Suprapubic skin (tissue), 4 donors: ENCODE measurements at places on chromosomes 3 and 15. TPM values are rescaled to one million over a fixed set of nuclear protein-coding genes. Genes with fewer than 3 reads are reported as not detected.

GRCh38 chr3:44198284-44199269 is 43.1 kb upstream of the TOPAZ1 start:
- DNase-seq, result peak; percentile 68

The ALDH1A3 gene
- total RNA-seq, result 6.8 TPM

GRCh38 chr3:156675830-156676767 is 1.7 kb downstream of the TIPARP start:
- DNase-seq, result peak; percentile 82

GRCh38 chr3:41075975-41076374 is 123.3 kb upstream of the CTNNB1 start:
- DNase-seq, result no peak

The FANCD2OS gene
- total RNA-seq, result not detected

The CYP11A1 gene
- total RNA-seq, result 0.47 TPM

- DNase-seq, result no peak
These were observed 55.4 kb downstream of the ABHD2 start for GRCh38 chr15:89143503-89144162.

The ZNF445 gene
- total RNA-seq, result 5.7 TPM

The CSTA gene
- total RNA-seq, result 253 TPM

The MINAR1 gene
- 1.1 TPM for total RNA-seq

The SNTN gene
- not detected for total RNA-seq

The PRKAR2A gene
- 29.6 TPM for total RNA-seq

DNA sequence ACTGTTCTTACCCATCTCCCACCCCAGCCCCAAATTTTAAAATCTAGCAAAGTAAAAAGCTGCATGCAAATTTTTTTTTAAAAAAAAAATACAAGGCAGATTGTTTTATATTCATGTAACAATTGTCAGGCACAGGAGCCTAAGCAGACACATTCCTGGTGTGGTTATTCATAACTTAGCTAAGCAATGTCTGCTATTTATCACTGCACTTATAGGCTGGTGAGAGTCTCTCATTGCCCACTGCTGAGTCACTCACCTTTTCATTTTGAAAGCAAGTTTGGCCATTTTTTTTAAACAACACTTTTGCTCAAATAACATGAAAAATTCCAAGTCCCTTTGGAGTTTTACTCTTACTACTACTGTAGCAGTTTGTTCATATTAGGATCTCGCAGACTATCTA is 413.9 kb downstream of the RBMS3 start:
- DNase-seq, result no peak

The EXD1 gene
- not detected for total RNA-seq

DNA sequence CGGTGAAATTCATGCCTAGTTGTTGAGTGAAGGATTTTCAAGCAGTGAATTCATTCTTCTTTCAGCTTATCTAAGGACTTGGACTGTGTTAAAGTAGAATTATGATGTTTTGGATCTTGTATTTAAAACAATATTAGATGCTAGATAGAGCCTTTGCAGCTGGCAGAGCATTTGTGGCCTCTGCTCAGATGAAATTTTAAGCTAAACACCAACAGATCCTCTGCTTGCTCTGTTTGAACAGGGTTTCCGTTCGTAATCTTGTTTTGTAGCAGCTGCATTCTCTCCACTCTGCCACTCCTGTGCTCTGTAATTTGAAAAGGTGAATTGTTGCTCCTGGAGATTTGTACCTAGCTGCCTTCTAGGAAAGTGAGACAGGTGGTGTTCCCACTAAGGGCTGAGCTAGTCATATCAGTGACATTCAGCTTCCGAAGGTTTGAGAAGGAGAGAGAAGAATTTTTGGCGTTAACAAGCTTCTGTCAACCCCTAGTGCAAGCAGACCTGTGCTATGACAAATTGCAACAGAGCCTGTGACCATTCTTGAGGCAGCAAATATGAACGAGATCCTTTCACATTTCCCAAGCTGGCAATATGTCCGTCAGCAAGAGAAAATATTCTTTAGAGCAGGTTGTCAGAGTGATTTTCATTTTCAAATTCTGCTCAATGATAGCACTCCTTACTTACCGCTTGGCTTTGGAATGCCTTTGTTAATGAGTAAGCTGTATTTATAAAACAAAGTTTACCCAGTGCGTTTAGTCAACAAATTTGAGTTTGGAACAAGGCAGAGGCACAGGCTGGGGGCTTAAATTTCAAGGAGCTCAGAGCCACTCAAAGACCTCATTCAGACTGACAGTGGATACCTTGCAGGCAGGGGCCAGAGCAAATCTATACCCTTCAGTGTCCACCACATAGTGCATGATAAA is 5.3 kb downstream of the CHST2 start:
- no peak for DNase-seq

DNA sequence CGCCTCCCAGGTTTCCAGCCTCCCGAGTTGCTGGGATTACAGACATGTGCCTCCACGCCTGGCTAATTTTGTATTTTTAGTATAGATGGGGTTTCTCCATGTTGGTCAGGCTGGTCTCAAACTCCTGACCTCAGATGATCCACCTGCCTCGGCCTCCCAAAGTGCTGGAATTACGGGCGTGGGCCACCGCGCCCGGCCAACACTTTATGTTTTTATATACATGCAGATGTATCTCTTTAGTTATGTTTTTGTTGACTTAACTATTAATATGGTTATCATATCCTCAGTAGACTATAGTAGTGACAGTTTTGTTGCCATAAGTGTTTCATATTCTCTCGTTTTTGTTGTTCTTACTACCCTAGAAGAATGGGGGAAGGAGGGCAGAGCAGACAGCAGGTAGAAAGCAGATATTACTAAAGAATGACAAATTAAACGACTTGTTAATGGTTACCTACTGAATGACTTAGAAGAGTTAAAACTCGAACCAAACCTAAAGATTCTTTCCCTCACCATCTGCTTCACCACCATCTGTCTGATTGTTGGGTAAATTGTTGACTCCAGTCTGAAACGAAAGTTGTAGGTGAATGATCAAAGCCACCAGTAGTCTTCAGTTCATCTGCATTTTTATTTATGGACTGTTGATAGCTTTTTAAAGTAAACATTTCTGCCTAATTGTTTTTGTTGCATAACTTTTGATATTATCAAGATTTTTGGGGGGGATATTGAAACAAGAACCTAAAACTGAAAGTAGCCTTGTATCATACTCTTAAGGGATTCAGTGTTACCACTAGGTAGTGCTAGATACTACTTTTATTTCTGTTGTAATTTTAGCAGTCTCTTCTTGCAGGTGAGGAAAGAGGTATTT is 89.3 kb downstream of the RASA2 start:
- DNase-seq, result no peak

The ACTR8 gene
- 15.7 TPM for total RNA-seq

DNA sequence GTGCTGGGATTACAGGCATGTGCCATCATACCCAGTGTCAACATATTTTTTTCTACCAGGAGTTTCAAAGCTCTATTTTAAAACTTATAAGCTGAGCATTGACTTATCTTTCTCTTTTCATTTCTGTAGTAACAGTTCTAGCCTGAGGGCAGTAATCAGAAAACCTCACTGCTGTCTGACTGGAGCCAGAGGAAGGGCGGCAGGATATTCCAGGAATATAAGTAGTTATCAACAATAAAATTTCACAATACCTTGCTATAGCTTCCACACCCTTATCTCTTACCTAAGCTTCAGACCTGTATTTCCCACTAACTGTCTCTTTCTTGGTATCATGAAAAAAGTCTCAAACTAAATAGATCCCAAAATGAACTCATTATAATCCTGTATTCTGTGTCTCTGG is 5.1 kb upstream of the NEDD4 start:
- DNase-seq, result no peak

DNA sequence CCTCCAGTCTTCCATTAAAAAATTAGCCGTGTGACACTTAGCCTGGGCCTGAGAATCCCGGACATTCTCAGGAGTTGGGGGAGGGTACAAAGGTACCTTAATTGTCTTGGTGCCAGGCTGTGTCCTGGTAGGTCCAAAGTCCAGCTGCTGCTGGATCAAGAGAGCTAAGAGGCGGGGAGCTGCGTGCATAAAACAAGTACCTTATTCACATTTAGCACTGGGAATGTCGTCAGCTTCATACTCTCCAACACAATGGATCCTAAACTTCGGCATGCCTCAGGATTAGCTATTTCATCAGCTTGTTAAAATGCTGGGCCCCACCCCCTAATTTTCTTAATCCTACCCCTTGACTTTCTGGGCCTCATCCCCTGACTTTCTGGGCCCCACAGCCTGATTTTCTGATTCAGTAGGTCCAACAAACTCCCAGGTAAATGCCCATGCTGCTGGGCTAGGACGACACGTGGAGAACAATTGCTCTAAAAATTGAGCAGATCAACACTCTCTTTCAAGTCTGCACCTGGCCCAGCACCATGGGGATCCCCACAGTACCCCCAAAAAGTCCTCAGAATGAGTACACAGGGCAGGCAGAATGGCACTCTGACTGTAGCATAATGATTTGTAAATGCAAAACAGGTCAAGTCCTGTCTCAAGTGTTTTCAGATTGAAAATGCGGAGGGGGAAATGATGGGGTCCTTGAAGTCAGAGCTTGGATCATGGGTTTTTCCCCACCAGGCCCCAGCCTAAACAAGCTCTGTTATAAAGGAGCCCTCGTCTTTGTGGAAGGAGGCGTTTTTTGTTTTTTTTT is 5.6 kb upstream of the AEN start:
- DNase-seq, result no peak

The PLS1 gene
- total RNA-seq, result 6.3 TPM

GRCh38 chr3:42706721-42707619 is 4.4 kb upstream of the HHATL start:
- peak; percentile 48 for DNase-seq

The MINDY2 gene
- 20.5 TPM for total RNA-seq

The CCDC54 gene
- total RNA-seq, result not detected

The GABRR3 gene
- total RNA-seq, result not detected

DNA sequence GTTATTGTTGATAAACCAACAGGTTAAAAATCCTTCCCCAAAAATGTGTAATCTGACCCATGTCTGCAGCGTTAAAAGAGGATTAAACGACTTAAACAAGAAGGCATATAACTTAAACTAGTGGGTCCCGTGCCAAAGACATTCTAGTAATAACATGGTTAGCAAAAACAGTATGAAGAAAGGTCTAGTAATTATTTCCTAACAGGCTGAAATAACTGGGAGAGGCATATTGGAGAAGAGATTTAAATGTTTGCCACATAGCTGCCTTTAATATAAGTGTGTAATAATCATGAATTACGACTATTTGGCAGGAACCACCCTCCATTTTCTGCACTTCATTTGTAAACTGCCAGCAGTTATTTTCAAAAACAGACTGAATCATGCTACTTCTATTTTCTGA is 67.7 kb upstream of the CSPG5 start:
- no peak for DNase-seq

DNA sequence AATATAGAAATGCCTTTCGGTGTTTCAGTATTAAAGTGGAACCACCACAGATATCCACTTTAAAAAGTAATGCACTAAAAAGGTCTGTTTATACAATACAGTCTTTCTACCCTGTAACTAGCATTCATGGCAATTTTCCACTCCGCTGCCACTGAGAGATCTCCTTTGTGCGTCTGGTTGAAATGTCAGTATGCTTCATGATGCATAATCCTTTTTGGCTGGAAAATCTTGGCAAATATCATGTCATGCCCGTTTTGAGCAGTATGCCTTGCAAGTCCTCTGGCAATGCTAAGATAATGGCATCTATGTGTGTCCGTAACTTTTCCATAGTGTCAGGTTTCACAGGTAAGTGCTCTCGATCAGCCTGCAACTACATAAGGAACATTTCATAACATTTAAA is 30.8 kb upstream of the ARF4 start:
- DNase-seq, result no peak

DNA sequence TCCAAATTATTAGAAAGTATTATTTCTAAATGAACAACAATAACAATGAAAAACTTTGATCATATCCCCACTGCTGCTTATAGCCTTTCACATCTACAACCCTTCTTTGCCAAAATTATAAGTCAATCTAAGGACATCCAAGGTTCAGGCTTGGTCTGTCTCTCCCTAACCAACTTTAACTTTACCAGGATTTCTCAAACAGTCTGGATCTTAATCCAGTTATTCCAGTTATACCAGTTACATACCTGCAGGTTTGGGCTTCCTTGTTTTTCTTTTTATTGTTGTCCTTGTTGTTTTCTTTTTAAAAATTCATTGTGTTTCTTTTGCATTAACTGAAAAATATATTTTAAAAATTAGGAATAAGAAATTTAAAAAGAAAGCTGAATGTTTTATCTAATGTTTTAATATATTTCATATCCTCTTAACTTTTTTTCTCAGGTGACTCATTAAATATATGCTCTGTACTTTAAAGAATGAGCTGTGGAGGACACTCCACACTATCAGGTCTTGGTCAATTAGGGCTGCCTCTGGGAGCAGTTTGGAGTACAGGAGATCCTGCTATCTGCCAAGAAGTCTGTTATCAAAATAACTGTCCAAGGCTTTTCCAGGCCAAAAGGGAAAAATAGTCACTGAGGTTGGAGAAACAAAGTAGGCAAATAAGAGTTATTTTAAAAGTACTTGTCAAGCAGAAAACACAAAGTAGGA is 421.4 kb downstream of the EPHA6 start:
- DNase-seq, result no peak

- no peak for DNase-seq
These were observed 788.7 kb upstream of the DPPA4 start for GRCh38 chr3:110126065-110126464.

DNA sequence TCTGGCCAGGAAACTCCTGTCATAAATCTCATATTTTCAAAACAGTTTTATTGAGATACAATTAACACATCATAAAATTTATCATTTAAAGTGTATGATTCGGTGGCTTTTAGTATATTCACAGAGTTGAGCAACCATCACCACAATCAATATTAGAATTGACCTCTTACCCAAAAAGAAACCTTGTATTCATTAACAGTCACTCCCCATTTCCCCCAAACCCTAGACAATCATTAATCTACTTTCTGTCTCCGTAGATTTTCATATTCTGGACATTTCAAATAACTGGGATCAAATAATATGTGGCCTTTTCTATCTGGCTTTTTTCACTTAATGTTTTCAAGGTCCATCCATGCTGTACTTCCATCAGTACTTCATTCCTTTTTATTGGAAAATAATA is 145.7 kb upstream of the RORA start:
- no peak for DNase-seq

The TLR9 gene
- total RNA-seq, result not detected
